Neural crest cell (in vitro differentiated cells): ENCODE measurements at places on chromosomes 13 and 19.

- DNase-seq, result no peak
These were observed 10.8 kb upstream of the MISP start for GRCh38 chr19:739998-740715.

DNA sequence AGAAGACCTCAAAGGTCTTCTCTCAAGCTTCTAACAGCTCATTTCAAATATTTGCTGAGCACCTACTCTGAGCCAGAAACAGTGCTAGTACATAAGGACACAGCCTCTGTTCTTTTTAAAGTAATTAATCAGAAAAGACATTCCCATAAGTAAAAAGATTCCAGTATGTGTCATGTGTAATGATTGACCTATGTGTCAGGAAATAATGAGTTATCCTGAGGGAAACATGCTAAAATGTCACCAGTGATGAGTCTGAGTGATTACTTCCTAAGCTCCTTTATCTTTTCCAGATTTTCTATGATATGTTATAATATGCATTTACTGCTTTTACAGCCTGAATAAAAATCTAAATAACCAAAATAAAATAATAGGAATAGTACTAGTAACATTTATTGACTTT, 107.6 kb downstream of the SLC25A15 start:
- DNase-seq, result no peak

- peak; percentile 9 for DNase-seq
These were observed 1591.5 kb downstream of the PCDH9 start for GRCh38 chr13:65638572-65639168.

GRCh38 chr13:65343898-65344663, 1886.1 kb downstream of the PCDH9 start:
- no peak for DNase-seq

GRCh38 chr13:54124700-54125099, 1096.1 kb downstream of the OLFM4 start:
- DNase-seq, result no peak

- no peak for DNase-seq
These were observed 24.6 kb upstream of the ZNF431 start for GRCh38 chr19:21117041-21117907.

DNA sequence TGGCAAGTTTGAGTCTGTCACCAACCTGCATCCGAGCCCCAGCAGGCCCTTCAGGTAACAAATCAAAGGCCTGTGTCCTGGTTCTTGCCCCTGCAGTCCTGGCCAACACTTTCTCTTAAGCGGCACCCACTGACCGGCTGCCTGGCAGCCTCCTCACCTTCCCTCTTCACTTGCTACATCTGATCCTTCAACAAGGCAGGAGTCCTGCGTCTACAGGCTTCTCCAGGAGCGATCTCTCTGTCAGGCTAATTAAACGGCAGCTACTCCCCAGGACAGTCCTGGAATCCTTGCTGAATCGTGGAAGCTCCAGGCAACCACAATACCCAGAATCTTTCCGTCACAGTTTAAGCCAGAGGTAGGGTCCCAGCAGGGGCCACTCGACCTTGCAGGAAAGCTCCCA, 41.1 kb upstream of the GAS6 start:
- no peak for DNase-seq
